ENCODE measurements at places on chromosomes 2 and 18.

GRCh38 chr18:12779456-12779855 lies 76.6 kb downstream of the PSMG2 start:
- DNase-seq, result no peak

DNA sequence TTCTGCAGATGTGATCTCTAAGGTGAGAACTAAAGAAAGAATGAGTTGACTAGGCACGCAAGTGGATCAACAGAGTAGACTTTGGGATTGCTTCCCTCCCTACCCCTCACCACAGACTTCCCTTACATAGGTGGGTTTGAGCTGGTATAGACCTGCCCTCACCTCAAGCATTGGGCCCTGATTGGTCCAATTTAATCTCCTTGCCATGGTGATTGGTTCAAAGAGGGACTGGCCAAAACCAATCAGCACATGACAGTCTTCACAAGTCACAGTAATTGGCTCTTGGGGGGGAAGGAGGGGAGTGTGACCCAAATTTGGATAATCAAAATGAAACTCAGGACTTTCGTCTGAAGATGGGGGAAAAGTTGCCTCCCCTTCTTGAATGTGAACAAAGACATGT lies 36.6 kb upstream of the LNPK start:
- no peak for DNase-seq

- DNase-seq, result no peak
Measured at GRCh38 chr2:236254001-236254400, 10.2 kb downstream of the ASB18 start.

- DNase-seq, result no peak
Measured at GRCh38 chr2:154447727-154448418, 250.6 kb upstream of the KCNJ3 start.

DNA sequence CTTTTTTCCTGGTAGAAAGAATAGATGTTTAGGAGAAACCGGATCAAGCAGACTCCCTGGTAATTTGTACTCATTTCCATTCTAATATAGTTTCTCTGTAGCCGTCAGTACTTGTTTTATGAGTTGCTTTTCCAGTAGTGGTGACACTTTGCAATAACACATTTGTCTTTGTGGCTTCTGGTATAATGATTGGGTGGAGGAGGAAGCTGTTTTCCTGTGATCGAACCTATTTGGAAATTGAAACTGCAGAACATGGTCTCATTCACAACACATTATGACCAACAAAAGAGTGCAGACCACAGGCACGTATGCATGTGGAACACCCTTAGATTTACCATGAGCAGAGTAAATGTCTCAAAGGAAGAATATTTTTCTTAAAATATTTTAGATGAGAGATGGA lies 7.6 kb upstream of the SERPINB12 start:
- no peak for DNase-seq

- no peak for DNase-seq
Measured at GRCh38 chr18:3726238-3726951, 276.4 kb downstream of the TGIF1 start.

DNA sequence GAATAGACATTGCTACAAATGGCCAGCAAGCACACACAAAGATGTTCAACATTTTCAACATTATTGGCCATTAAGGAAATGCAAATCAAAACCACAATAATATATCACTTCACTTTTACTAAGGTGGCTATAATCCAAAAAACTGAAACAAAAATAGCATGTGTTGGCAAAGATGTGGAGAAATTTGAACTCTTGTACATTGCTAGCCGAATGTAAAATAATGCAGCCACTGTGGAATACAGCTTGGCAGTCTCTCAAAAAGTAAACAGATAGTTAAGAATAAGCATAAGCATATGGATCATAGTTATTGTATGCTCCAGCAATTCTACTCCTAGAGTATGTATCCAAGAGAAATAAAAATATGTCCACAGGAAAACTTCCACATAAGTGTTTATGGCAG lies 192.5 kb downstream of the EN1 start:
- no peak for DNase-seq

GRCh38 chr2:23806201-23806600 lies 120.7 kb downstream of the ATAD2B start:
- DNase-seq, result no peak

- DNase-seq, result no peak
Measured at GRCh38 chr2:177257471-177257870, 7.1 kb downstream of the NFE2L2 start.

- no peak for DNase-seq
Measured at GRCh38 chr2:233399306-233400225, 45.3 kb downstream of the DGKD start.

DNA sequence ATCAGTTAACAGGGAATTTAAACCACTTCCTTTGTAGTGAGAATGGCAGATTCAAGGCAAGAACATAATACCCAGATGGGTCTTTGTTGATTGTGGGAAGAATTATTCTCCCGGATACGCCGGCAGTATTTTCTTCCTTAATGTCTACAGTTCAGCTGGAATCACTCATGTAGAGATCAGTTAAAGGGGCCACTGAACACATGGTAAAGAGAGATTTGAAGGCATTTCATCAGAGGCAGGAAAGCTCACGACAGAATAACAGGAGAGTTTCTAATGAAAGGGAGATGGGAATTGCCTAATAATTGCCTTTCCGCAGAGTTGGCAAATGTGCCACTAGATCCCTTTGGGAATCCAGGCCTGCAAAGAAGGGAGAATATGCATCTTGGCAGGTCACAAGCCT lies 327.7 kb upstream of the ZNF804A start:
- no peak for DNase-seq

DNA sequence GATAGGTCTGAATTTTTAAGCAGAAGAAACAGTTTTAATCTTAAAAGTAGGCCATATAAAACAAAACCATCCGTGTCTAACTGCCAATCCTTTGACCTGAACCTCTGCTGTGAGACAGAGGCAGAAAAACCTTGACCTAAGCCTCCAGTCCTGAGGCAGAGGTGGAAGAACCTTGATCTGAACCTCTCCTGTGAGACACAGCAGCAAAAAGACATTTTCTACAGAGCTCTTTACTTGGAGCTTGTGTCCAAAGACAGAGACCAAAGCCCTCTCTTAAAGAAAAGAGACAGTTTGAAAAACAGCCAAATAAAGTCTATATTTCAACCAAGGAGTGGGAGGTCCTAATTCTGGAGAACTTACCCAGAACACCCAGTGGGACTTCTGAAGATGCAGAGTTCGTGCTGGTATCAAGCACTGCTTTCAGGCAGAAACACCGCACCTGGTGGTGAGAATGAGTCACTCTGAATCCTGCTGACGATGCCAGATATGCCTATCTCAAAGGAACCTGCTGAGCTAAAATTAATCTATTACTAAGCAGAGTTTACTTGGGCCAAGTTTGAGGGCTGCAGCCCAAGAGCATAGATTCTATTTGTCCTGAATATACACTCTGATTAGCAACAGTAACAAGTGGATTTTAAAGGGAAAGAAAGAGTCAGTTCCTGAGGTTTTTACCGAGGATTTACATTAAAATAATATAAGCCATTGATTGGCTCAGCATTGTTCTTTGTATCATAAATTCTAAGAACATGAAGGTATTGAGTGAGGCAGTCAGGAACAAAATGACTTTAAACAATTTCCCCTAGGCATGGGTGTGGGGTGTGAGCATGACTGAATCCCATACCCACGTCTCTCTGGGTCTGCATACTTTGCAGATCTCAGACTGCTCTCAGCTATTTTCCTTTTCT lies 806.4 kb downstream of the TRIB2 start:
- no peak for DNase-seq

DNA sequence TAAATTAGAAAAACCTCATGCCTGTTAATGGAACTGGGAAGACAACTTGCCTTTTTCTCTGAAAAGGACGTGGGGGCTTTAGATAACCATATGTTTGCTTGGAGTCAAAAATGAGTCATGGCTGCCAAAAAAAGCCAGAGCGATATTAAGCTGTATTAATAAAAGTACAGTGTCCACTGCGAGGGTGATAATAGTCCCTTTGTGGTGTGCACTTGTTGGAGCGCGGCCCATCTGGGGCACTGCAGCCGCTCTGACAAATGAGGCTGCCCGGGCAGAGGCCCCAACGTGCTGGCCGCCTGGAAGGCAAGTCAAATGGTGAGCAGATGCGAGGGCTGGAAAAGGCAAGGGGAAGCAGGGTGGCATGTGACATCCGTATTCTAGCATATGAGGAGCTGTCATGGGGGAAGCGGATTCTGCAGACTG lies 103.3 kb upstream of the NCK2 start:
- peak; percentile 58 for DNase-seq

DNA sequence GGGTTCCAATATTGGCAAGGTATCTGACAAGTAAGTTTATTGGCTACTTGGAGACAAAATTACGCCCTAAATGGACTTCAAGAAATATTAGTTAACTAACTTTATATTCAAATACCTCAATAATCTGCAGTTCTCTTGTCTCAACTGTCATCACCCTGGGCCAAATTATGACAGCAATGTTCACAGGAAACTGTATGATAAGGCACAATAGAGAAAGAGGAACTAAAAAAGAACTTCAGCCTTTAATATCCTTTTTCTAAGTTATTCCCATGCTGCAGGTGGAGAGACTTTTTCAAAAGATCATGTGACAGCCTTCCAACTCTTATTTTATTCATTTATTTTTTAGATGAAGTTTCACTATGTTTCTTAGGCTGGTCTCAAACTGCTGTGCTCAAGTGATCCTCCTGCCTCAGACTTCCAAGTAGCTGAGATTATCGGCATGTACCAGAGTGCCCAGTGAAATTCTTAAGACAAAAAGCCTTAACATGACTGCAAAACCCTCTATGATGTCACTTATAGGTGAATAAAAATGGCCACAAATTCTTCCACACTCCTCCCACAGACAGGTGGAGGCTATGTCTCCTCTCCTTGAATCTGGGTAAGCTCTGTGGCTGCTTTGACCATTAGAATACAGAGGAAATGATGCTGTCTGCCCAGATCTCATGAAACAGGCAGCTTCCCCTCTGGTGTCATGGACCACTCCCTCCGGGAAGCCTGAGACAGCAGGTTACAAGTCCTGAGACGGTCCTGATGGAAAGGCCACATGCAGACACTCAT lies 211.0 kb downstream of the TGIF1 start:
- DNase-seq, result no peak

DNA sequence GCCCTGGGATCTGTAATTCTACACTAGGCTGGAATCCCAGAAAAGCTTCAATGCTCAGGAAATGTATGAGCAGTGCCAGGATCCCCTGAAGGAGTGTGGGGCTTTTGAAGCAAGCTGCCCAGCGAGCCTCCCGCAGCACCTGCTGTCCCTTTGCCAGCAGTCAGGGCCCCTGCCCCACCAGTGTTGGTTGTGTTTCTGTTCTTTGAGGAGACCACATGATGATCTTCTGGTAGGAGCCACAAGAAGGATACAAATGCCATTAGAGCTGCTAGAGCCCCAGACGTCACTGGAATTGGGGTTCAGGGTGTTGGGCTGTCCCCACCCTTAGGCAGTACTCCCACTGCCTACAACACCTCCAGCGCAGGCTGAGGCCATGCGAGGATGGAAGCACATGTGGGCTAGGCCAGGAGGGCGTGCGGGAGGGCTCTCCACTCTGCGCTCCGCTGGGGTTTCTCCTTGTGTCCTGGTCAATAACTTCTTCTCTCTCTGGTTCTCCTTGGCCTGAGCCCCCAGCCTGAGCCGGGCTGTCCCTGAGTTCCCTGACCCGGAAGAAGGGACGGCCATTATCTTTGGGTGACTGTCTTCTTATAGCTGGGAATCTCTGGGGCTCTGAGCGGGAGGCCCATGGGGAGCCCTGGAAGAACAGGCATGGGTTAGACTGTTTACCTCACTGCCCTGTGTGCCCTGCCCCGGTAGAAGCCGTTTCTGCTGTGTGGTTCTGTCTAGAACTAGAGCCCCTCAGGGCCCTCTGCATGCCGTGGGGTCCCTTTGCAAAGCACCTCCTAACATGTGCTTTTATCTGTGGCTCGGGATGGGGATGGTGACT lies 73.9 kb downstream of the LRRFIP1 start:
- no peak for DNase-seq

DNA sequence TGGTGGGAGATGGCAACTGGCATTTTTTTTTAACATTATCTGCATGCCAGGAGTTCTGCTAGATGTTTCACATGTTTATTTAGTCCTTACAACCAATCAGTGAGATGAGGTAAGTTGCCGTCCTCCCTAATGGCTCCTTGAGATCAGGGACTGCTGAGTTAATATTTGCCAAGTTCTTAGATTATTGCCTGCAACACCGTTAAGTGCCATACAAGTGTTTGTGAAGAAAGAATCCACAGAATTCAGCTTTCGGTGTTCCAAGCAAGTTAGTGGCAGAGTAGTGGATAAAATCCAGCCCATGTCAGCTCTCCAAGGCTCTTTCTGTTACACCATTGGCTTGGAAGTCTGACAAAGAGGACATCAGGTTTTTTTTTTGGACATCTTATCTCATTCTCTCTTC lies 95.9 kb downstream of the C1QL2 start:
- DNase-seq, result no peak

- DNase-seq, result no peak
Measured at GRCh38 chr2:84832772-84833461, 48.0 kb downstream of the TRABD2A start.

GRCh38 chr18:57523171-57523956 lies 63.1 kb downstream of the FECH start:
- no peak for DNase-seq

DNA sequence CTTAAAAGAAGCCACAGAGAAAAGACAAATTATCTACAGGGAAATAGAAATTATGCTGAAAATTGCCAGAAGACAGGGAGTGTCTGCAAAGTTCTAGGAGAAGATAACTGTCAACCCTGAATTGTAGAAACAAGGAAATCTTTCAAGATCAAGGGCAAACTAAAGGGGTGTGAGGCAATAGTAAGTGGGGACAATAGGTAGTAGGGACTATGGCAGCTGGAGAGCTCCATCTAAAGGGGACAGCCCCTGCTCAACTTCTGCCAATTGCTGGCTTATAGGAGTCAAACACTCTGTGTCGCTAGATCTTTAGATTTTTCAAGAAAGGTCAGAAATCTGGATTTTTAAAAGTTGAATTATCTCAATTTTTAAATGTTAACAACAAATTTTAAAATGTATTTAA lies 10.1 kb upstream of the ST3GAL5 start:
- DNase-seq, result no peak

DNA sequence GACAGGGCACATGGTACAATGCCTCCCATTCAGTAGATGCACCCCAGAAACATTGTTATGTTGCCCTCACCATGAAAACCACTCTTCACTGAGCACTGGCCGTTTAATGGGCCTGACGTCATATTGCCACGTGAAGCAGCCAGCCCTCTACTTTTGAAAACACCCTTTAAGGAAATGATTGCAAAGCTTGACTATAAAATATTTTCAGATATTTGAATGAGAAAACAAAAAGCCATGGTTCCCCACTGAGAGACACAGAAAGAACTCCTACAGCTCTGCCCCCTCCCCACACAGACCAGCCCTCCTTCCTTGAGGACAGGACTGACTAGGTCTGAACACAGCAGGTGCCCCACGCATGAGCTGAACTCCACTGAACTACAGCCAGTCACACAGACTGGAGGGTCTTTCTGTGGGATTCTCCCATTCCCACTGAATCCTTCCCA lies 349.1 kb downstream of the ANAPC1 start:
- DNase-seq, result no peak

GRCh38 chr2:218375212-218375611 lies 6.9 kb upstream of the SLC11A1 start:
- no peak for DNase-seq

- DNase-seq, result no peak
Measured at GRCh38 chr2:48369971-48370370, 160.0 kb upstream of the STON1 start.

All from substantia nigra (tissue), 51 donors.